ENCODE measurements at places on chromosomes 1 and 21.
A peak's percentile ranks its signal among the peaks of the same experiment; 100 is the strongest.

DNA sequence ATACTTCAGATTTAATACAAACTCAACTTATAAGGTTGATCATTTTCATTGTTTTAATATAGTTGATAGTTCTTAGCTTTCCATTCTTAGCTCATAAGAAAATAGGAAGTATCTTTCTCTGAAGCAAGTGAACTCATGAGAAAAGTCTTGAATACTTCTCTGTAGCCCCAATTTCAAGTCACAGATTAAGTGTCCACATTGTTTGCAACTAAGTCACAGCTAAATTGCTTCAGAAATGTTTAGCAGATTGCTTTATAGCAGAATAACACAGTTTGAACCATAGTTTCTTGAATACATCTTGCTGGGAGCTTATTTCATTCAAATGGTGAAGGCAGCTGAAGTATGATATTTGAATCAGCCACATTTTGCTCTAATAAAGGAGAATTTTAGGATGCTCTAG lies 10.6 kb upstream of the PKN2 start:
- DNase-seq: no peak

DNA sequence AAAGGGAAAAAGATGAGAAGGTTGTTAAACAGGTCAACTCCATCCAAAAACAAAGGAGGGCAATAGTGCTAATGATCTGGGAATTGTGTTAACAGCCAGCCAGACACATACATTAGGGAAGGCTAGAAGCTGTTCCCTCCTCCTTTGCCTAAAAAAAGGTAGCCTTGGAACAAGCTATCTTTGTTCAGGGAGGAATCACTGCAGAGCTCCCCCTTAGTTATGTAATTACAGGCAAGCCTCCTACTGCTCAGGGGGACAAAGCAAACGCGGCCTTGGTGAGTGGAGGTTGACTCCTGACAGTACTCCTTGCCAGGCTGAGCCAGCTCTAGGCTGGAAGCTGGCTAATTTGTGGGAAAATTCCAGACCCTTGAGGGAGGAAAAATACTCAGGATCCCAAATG lies 97.6 kb downstream of the VAV3 start:
- no peak for DNase-seq

DNA sequence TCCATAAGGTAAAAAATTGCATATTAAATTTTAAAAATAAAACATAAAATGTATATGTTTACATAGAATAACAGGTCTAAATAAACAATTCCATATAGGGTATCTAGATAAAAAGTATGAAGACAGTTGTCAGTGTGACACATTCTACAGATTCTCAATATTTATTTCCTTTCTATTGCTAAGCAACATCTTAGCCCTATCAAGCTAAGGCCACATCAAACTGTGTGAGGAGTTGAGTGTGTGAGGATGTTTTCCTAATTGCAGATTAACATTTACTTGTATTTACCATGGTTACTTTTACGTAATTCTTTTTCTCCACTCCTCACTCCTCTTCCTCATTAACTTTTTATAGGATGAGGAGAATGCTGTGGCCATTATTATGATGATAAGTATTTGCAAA lies 41.9 kb upstream of the MCOLN3 start:
- DNase-seq: no peak

DNA sequence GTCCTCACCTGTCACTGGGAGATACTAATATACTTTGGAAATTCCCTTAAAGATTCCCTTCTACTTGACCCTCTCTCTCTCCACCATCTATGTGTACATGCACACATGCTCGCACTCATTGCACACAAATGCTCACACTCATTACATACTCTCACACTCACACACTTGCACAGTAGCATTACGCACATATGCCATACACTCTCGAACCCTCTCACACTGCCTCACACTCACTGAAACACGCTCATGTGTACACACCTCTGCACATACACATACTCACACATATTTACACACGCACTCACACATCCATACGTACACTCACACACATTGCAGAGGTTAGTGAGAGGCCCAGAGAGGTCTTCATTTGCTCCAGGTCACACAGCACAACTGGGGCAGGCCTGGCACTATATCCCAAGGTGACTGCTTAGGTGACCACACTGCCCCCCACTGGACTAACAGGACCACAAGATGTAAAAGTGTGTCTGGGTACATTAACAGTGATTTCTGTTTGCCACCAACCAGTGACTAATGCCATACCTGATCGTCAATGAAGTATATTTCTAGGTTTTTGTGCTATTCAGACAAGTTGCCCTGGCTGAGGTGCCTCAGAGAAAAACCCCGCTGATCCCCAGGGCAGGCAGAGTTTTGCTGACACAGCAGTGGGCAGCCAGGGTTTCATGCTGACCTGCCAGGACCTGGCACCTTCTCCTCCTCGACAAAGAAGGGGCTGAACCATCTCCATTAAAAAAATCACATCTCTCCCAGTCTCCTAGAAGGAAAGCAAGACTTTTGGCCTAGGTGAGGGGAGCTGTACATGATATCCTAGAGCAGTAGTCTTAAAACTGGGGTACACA lies 28.5 kb upstream of the CAMK1G start:
- no peak for DNase-seq

GRCh38 chr1:232853994-232854797 lies 49.0 kb downstream of the MAP10 start:
- DNase-seq: no peak

GRCh38 chr1:228697207-228698016 lies 37.9 kb upstream of the RHOU start:
- DNase-seq: no peak

GRCh38 chr1:56199956-56200355 lies 379.4 kb downstream of the PLPP3 start:
- no peak for DNase-seq

DNA sequence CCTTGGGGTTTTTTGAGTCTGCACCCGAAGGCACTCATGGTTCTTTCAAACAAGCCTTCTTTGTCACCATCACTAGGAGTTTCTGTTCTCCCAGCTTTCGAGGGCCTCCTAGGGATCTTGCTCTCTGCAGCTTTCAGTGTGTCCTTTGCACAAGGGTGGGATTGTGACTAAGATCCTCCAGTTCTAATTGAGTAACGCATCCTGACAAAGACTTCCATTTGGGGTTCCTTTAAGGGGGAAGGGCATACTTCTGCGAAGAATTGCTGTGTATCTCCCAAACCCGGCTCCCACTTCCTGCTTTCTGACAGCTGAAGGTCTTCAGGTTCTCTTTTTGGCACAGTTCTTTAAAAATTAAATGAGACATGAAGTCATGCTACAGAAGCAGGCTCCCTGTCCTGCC lies 139.4 kb downstream of the EDEM3 start:
- no peak for DNase-seq

GRCh38 chr1:181081395-181081794 lies 7.1 kb upstream of the IER5 start:
- DNase-seq: no peak

GRCh38 chr1:38097284-38097898 lies 50.8 kb upstream of the POU3F1 start:
- DNase-seq: no peak

- no peak for DNase-seq
Observed at GRCh38 chr1:180003026-180003695, 48.6 kb downstream of the CEP350 start.

DNA sequence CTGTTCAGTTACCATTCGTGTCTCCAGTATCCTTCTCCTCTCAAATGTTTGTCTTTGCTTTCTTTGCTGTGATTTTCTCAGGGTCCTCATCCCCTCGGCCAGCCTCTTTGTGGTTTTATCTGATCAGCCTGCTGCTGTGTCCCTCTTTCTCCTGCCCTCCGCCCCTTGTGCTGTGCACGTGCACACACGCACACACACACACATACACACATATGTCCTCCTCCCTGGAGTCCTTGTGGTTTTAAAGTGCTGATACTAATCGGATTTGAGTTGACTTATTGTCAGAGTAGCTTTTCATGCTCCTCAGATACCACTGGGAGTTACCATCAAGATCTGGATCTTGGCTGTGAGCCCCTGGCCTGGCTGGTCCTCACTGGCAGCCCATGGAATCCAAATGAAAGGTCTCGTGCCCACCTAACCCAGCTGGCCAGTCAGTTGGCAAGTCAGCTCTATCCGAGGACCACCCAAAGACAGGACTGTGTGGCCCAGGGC lies 34.1 kb downstream of the QSOX1 start:
- no peak for DNase-seq

DNA sequence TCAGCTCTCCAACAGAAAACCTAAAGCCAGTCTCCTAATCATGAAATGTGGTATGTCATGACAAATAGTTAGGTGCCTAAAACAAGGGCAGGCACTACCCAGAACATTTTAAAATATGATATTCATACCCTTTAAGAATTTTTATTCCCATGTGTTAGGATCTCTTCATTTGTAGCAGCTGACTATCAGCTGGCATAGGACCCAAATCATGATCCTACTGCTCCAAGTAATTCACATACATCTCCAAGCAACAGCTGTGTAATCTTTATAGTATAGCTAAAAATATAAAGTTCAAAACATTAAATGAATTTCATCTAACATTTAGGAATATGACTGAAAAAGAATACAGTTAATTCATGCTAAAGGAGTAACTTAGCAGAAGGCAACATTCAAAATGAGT lies 57.5 kb downstream of the ENAH start:
- DNase-seq: no peak

GRCh38 chr1:86753700-86754099 lies 49.3 kb downstream of the SH3GLB1 start:
- no peak for DNase-seq

GRCh38 chr1:78624035-78624434 lies 3.8 kb downstream of the IFI44L start:
- no peak for DNase-seq

GRCh38 chr1:81021134-81021533 lies 779.6 kb upstream of the ADGRL2 start:
- DNase-seq: no peak

- DNase-seq: peak; percentile 39
Observed at GRCh38 chr21:42417533-42417932, 13.8 kb downstream of the UBASH3A start.

- no peak for DNase-seq
Observed at GRCh38 chr21:45642122-45642813, 1.3 kb upstream of the PCBP3 start.

- DNase-seq: no peak
Observed at GRCh38 chr1:174964972-174965361, 34.8 kb upstream of the CACYBP start.

DNA sequence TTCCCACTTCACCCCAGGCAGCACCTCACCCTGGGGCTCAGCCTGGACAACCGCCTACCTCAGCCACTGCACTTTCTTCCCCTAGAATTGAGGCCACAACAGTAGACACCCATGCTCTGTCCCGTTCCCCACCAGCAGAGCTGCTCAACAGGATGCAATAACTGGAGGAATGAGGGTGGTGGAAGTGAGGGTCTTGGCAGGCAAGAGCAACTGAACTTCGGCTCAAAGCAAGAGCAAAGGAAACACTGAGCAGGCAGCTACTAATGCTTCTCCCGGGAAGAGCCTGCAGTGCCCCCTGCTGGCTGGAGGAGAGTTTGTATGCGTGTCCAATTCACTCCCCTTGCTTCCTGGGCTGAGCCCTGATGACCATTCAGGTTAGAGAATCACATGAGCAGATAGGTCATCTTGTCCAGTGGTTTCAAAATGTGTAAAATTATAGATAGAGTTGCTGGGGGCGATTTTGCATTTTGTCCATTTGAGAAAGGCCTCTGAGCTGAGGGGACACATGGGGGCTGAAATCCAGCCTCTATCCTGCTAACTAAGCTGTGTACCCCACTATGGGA lies 13.9 kb downstream of the NT5C1A start:
- DNase-seq: peak; percentile 80

GRCh38 chr1:22108339-22109105 lies 34.4 kb downstream of the WNT4 start:
- peak; percentile 20 for DNase-seq

DNA sequence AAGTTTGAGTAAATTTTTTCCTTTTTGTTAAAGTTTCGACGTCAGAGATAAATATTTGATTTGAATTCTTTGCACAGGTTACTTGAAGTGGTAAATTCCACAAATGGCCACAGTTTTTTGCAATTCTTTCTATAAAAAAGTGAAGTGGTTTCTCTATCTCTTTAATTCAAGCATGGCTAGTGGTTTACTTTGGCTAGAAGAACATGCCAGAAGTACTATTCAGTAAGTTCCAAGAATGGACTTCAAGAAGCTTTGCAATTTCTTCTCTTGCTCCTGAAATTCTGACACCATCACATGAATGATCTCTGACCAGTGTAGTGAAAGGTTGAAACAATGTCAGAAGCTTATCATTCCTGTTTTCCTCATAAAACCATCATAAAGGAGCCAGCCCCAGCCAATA lies 55.7 kb upstream of the RNPC3 start:
- DNase-seq: no peak

GRCh38 chr1:160669802-160670201 lies 23.0 kb upstream of the SLAMF1 start:
- no peak for DNase-seq

DNA sequence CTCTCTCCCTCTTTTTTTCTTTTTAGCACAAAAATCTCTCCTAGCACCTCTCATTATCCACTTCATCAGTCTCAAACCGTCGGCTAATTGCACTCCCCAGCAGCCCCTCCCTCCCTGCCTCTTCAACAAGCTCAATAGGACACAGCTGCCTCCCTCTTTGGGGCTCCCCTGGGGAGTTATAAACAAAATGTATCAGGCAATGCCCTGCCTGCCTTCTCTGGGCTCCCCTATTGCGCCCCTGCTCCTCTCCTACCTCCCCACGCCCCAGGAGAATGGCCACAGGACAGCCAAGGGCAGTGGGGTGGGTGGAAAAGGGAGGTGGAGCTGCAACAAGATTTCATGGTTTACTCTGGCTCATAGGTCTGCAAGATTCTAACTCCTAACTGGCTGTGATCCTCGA lies 147.1 kb upstream of the GRIK3 start:
- no peak for DNase-seq

DNA sequence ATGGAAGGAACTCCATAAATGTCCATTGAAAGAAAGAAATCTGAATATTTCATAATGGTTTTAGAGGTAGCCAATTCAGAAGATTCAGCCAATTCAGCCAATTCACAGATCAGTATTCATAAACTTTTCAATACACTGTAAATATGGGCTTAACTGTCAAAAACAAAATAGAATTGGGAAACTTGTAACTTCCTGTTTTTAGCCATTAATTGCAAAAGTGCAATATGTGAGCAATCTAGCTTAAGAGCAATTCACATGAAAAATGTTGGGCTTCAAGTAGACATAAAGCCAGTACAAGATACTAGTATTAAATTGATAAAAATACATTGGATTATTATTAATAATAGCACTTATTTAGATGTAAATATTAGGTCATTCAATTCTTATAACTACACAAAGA lies 27.5 kb upstream of the PLPPR4 start:
- DNase-seq: no peak

DNA sequence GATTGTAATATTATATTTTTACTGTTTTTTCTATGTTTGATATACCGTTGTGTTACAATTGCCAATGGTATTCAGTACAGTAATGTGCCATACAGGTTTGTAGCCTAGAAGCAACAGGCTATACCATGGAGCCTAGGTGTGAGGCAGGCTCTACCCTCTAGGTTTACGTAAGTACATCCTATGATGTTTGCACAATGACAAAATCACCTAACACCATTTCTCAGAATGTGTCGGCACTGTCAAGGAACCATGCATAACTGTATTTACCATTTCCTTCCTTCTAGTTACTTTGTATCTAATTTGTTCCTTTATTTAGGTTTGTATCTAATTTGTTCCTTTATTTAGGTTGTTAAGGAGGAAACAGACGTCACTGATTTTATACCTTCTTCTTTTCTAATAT lies 9.9 kb downstream of the NPHP4 start:
- no peak for DNase-seq

Measured in stimulated activated CD8-positive, alpha-beta memory T cell treated with anti-CD3 and anti-CD28 coated beads, Interleukin-4, amount 100 ng/mL, for 48 hours (primary cell).